ENCODE measurements at places on chromosomes 16 and 17. TPM values are rescaled to one million over a fixed set of nuclear protein-coding genes. Genes with fewer than 3 reads are reported as not detected.

The COA3 gene
- 161 TPM for polyA plus RNA-seq

The MYH2 gene
- 0.06 TPM for polyA plus RNA-seq

The OSGIN1 gene
- 0.49 TPM for polyA plus RNA-seq

DNA sequence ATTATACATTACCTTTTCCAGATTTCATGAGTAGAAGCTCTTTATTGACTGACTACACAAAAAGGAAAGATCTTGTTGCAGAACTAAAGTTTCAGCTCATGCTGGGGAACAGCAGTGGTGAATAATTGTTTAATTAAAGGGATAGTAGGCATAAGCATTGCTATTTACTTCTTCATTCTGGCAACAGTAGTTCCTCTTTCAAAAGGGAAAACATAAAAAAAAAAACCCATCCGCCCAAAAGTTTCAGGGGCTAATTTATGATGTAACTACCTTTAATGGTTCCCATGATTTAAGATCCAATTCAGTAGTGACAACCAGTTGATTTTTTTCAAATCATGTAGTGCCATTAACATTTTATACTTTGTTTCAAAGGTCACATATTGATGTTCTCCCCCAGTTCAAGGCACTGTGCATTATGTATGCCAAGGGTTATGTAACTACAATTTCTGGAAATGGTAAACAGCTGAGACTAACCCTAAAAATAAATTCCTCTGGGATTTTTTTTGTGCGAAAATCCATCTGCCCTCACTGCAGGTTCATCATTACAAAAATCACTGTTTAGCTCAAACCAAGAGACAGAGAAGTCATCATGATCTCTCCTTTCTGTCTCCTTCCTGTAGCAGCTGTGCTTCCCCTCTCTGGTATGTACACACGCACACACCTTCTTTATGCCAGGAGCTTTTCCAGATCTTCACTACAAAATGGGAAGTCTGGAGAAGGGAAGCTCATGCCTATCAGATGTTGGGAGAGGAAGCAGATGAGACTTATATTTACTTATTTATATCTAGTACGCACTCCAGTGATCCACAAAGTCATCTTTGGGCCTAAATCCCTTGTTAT, 2.2 kb upstream of the PHLPP2 start:
- no peak for DNase-seq

The TP53TG3C gene
- not detected for polyA plus RNA-seq

- DNase-seq, result no peak
These were observed 17.2 kb downstream of the USP7 start for GRCh38 chr16:8946544-8946943.

The ZC3H7A gene
- 100 TPM for polyA plus RNA-seq

DNA sequence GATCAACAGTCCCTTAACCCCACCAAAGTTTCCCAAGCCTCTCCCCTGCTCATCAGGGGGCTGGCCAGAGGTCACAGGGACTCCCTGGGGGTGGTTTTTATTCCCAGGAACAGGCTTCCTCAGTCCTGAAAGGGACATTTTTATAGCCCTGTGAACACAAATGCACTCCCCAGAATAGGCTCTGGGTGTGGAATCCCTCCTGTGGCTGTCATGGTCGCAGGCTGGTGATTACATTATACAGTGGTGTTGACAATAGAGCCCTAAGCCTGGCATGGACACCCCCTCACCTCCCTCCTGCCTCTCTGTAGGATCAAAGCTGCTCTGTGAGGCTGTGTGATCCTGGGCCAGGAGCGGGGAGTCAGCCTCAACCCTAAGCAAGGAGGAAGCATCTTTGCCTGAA, 1.4 kb upstream of the CA4 start:
- no peak for DNase-seq

- DNase-seq, result no peak
These were observed 5.6 kb downstream of the RCVRN start for GRCh38 chr17:9899280-9900043.

DNA sequence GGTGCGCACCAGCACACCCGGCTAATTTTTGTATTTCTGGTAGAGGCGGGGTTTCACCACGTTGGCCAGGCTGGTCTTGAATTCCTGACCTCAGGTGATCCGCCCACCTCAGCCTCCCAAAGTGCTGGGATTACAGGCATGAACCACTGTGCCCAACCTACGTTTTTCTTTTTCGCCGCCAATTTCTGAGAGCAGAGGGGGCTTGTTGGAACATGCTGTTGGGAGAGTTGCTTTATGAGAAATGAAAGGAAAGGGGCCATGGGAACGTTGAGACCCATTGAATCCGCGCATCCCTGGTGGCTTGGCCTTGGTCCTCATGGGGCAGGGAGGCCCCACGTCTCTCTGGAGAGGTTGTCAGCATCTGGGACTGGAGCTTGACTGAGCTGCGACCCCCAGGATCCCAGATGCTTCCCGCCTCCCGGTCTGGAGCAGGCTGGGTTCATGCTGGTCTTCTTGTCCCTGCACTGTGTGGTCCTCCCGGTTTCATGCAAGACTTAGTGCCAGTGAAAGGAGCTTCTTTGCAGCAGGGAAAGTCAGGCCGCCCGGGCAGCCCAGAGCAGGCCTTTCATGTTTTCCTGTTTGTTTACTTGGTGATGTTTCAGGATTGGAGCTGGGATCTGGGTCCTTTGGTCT, 22.8 kb downstream of the CRISPLD2 start:
- DNase-seq, result no peak

The GINS2 gene
- polyA plus RNA-seq, result 16.2 TPM

DNA sequence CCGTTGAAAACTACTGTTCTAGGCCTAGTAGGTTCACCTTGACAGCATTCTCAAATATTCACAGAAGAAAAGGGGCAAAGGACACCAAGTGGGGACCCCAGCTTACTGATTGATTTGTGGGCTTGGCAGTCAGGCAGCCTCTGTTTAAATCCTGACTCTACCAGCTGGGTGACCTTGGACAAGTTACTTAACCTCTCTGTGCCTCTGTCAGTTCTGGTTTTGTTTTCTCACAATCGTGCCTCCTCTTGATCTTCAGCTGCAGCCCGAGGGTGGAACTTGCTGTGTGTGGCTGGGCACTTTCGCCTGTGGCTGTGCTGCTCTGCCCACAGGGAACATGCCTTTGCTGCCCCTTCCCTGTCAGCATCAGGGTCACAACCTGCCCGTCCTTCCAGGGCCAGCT, 17.8 kb downstream of the RAP1GAP2 start:
- no peak for DNase-seq

DNA sequence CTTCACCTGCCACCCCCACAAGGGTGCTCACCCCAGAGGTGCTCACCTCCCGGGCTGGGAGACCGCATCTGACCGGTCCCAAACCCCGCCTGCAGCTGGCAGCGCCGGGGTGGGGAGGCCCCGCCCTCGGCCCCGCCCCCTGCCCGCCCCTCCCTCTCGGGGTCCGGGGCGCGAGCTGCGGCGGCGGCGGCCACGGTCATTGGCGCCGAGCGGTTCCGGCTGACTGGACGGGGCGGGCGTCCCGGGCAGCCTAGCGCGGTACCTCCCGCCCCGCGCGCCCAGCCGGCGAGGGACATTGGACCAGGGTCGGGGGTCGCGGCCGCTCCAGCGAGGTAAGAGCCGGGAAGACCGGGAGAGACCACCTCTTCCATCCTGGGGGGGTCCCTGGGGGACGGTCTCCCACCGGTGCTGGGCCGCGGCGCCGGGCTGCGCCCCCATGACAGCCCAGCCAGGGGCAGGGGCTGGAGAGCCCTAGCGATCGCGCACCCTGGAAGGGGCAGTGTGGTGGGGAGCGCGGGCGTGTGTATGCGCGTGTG, at the start of gene CACNG5:
TSS of gene CACNG5 (plus strand) at position 199 of the 536 bp plus-strand sequence. CDS start 42,216 bp downstream, outside the sequence.
- DNase-seq, result peak; percentile 36

- DNase-seq, result no peak
These were observed 21.7 kb downstream of the CARHSP1 start for GRCh38 chr16:8847145-8847544.
